ENCODE measurements at places on chromosomes 1 and 21.

DNA sequence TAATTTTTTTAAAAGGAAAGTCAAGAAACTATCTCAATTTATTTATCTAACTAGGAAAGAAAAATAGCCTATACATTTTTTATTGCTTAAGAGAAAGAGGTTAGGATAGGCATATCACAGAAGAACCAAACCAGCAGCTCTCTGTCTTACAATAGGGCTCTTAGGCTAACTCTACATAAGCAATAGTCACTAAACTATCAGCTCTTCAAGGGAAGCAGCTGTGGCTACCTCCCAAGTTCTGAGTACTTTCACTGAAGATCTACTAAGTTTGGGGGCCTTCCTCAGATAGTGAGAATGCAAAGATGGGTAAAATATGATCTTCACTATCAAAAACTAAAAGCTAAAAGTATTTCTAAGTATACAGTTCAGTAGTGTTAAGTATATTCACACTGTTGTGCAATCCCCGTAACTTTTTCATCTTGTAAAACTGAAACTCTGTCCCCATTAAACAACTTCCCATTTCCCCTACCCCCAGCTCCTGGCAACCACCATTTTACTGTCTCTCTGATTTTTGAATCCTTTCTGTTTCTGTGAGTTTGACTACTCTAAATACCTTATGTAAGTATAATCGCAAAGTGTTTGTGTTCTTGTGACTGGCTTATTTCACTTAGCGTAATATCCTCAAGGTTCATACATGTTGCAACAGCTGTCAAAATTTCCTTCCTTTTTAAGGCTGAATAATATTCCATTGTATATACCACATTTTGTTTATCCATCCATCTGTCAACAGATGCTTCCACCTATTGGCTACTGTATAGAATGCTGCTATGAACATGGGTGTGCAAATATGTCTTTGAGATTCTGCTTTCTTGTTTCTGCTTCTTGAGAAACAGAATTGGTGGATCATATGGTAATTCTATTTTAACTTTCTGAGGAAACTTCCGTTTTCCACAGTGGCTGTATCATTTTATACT is 73.3 kb downstream of the ACBD6 start:
- no peak for DNase-seq

DNA sequence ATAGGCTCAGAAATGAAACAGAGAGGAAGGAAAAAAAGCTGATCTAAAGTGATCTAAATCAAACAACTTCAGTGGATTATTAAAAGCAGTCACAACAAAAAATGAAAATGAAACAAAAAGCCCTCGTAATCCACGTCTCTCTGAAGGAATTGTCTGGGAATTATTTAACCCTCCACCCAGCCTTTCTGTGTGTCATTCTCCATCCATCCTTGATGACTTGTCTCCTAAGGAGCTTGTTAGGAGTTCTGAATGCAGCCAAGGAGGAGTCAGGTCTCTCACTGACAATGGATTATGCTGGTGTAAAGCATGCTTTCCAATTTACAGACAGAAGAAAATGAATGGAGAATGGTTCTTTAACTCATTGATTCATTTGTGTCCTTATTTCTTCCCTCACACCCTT is 359.3 kb upstream of the RUNX1 start:
- DNase-seq = no peak

DNA sequence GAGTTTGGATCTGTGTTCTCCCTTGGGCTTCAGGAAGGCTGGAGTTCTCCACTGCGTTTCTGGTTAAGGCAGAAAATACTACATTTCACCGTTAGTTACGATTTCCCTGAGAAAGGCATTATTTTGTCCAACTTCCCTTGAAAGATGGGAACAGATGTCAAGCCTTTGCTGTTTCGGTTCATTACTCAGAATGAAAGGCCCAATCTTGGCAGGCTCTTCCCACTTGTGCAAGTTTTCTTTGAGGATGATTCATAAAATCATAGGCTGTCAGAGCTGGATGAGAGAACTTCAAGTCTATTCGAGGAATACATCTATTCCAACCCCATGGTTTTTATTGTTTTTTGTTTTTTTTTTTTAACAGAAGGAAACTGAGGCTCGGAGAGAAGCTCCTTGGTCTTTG is 205.2 kb downstream of the GRIK3 start:
- no peak for DNase-seq

DNA sequence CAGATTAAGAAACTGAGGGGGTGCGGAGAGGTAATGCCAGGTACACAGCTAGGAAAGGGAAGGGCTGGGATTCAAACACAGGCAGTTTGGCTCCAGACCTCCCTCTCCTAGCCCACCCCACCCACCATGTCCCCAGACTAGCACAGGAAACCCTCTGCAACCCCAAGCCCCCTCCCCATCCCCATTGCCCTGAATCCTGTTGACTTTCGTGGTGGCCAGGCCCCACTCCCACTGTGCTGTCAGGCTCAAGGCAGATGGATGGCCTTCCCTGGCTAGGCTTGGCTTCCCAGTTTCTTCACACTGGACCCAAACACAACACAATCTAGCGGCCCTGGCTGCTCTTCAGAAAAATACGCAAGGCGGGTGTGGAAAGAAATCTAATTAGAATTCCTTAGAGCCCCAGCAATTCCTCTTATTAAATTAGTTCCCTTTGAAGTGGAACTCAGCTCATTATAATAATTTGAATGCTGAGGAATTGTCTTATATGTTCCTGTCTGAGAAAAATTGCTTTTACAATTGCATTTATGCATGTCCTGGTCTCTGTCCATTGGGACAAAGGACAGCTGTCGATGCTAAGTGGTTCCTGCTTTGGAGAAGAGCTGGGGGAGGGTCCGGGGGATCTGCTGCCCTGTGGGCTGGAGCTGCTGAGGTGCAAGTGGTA is 97.4 kb downstream of the SYF2 start:
- peak; percentile 29 for DNase-seq

DNA sequence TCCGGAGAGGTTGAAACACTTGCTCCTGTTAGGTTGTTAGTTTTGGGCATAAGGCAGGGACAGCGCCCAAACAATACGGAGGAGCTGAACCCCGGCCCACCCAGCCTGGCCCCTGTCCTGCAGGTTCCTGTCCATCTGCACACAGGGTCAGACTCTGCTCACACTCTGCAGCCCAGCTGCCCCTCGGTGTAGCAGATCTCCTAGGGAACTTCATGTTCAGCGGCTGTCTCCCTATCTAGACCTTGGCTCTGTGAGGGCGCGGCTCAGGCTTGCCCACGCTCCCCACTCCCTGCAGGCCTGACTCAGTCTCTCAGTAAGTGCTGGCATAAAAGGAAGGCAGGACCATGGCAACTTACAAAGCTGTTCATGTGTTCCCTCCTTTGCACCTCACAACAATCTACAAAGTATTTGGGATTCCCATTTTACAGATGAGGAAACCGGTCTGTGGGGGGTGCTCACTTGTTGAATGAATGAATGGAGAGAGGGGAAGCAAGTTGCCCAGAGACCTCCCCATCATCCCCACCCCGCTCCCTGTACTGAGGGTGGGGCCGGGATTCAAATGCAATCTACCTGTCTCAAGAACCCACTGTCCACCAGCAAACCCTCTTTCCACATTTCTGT is 26.2 kb downstream of the ACOT11 start:
- DNase-seq = no peak

DNA sequence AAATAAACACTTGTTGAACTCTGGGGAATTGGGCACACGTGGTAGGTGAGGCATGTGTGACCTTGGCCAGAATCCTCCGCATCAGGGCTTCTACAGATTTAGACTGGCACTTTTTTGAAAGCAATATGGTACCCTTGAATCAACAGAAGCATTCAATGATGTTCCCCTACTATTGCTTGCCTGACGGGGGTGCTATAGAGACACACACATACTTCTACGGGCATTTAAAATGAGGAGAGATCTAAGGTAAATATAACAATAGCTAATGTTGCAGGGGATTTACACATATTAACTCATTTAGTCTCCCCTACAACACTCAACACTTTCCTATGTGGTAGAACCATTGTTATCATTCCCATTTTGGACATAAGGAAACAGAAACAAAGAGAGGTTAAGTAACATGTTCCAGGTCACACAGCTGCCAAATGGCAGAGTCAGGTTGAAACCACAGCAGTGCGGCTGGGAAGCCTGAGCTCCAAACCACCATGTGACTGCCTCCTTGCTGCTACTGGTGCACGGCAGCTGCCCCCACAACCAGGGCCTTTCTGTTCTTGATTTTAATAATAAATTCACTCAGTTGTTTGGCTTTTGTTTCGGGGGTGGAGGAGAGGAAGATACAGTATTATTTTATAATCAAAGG is 147.4 kb downstream of the ZNF281 start:
- no peak for DNase-seq

DNA sequence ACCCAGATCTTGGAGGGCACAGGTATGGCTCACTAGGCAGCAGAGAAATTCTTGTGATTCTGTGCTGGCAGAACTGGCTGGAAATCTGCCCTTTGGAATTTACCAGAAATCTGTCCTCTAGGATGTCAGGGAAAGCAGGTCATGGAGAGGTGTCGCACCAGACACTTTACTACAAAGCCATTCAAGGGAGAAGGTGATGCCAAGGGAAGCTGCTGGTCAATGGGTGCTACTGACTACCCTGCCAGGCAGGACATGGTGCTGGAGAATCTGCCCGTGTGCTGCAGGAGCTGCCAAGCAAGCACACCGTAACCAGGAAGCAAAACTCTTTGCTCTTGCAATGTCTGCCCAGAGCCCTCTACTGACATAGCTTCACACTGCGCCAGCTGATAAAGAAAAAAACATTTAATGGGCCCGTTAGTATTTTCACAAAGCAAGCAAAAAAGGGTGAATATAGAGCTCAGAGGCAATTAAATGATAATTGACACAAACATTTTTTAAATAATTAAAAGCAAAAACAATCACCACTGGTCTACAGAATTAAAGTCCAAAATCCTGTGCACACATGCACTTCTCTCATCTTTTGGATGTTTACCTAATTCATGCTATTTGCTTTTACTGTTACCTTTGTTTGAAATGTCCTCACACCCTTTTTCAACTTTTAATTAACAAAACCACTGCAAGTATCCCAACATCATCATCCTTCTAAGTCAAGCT is 7.2 kb upstream of the FBXO28 start:
- peak; percentile 66 for DNase-seq

- DNase-seq = peak; percentile 89
Observed at GRCh38 chr1:205032508-205032907, 10.5 kb upstream of the CNTN2 start.

- DNase-seq = no peak
Observed at GRCh38 chr1:229985613-229986010, 81.4 kb upstream of the GALNT2 start.

DNA sequence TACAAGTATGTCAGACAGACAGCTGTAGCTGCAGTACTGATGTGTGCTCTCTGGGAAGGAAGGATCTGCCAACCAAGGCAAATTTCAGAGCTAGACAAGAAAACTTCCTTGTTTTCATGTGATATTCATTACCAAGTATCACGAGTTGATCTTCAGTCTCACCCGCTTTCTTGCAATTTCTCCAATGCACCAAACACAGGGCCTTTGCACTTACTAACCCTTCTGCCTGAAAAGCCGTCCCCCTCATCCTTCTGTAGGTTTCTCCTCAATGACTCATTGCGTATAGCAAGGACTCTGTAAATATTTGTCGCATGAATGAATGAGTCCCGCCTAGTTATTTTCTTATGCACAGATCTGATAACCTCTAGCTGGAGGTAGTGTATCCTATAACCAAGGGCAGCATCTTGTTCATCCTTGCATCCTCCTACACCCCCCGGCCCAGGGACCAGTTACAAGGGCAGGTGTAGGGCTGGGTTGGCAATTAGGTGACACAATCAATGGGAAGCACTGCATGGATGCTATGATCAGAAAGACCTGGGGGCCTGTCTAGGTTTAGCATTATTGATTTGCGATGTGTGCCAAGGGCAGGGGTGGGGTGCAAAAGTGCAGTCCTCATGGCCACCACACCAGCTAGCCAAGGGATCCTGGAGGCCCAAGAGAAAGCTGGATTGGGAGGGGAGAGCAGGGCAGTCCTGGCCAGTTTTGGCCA is 51.4 kb upstream of the GPR157 start:
- DNase-seq = no peak

DNA sequence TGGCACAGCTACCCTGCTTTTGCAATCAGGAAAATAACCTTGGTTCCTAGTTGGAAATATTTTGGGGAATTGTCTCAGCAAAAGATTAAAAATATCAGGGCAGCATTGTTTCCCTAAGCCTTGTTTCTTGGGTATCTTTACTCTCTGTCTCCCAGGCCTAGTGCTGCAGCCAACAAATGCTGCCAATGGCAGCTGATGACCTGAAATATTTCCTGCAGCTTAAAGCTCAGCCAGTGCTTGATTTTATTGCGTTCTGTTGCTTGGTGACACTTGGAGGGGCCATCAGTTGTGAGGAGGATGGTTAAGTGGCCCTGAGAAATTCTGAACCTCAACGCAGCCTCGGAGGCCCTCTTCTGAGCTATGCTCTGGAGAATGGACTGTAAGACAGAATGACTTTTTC is 59.4 kb upstream of the B3GALT5 start:
- DNase-seq = peak; percentile 22

- peak; percentile 44 for DNase-seq
Observed at GRCh38 chr1:54117815-54118563, 34.8 kb downstream of the CDCP2 start.
